ENCODE measurements at places on chromosomes 4 and X. TPM values are rescaled to one million over a fixed set of nuclear protein-coding genes. Genes with fewer than 3 reads are reported as not detected.

The PAQR3 gene
- polyA plus RNA-seq, result 3.9 TPM

The FAT1 gene
- 1.8 TPM for polyA plus RNA-seq

The CETN2 gene
- 29.8 TPM for polyA plus RNA-seq

The PRDM5 gene
- polyA plus RNA-seq, result 0.56 TPM

The AR gene
- polyA plus RNA-seq, result 0.99 TPM

The SPANXN2 gene
- polyA plus RNA-seq, result not detected

The IL2 gene
- polyA plus RNA-seq, result not detected

The ADD1 gene
- 124 TPM for polyA plus RNA-seq

The TMEM154 gene
- 0.06 TPM for polyA plus RNA-seq

The PF4V1 gene
- polyA plus RNA-seq, result not detected

The RNF150 gene
- polyA plus RNA-seq, result 1.6 TPM

The FANCB gene
- 0.20 TPM for polyA plus RNA-seq

The CXorf58 gene
- 0.08 TPM for polyA plus RNA-seq

The PNMA5 gene
- polyA plus RNA-seq, result not detected

The F8A2 gene
- polyA plus RNA-seq, result not detected

The IL1RAPL2 gene
- not detected for polyA plus RNA-seq

The ITGB1BP2 gene
- polyA plus RNA-seq, result 26.8 TPM

The IDS gene
- 31.2 TPM for polyA plus RNA-seq

The GAGE1 gene
- not detected for polyA plus RNA-seq

The TSPAN5 gene
- polyA plus RNA-seq, result 1.6 TPM

The ANXA10 gene
- not detected for polyA plus RNA-seq

The AREG gene
- polyA plus RNA-seq, result 0.31 TPM

The IL2RG gene
- polyA plus RNA-seq, result 1.6 TPM

The RPS6KA6 gene
- 0.10 TPM for polyA plus RNA-seq

The FRMPD4 gene
- not detected for polyA plus RNA-seq

The RHOXF2B gene
- polyA plus RNA-seq, result not detected

The SOWAHD gene
- polyA plus RNA-seq, result 0.03 TPM

The FAAH2 gene
- 0.39 TPM for polyA plus RNA-seq

The NEUROG2 gene
- not detected for polyA plus RNA-seq

The NAP1L2 gene
- polyA plus RNA-seq, result 0.10 TPM

The ZFP92 gene
- 0.10 TPM for polyA plus RNA-seq

The TRPC3 gene
- 0.04 TPM for polyA plus RNA-seq
